Activated T-cell treated with anti-CD3 and anti-CD28 coated beads, Interleukin-2, amount 50 U/mL, for 72 hours (primary cell): ENCODE measurements at places on chromosomes 16 and 17. TPM values are rescaled to one million over a fixed set of nuclear protein-coding genes. Genes with fewer than 3 reads are reported as not detected.

- no peak for DNase-seq
Measured at GRCh38 chr16:22970209-22970865, 156.4 kb downstream of the HS3ST2 start.

- peak; percentile 86 for DNase-seq
Measured at GRCh38 chr17:77429969-77430752, 289.4 kb downstream of the SEC14L1 start.

- DNase-seq = no peak
Measured at GRCh38 chr17:64216000-64216337, 47.1 kb downstream of the TEX2 start.

DNA sequence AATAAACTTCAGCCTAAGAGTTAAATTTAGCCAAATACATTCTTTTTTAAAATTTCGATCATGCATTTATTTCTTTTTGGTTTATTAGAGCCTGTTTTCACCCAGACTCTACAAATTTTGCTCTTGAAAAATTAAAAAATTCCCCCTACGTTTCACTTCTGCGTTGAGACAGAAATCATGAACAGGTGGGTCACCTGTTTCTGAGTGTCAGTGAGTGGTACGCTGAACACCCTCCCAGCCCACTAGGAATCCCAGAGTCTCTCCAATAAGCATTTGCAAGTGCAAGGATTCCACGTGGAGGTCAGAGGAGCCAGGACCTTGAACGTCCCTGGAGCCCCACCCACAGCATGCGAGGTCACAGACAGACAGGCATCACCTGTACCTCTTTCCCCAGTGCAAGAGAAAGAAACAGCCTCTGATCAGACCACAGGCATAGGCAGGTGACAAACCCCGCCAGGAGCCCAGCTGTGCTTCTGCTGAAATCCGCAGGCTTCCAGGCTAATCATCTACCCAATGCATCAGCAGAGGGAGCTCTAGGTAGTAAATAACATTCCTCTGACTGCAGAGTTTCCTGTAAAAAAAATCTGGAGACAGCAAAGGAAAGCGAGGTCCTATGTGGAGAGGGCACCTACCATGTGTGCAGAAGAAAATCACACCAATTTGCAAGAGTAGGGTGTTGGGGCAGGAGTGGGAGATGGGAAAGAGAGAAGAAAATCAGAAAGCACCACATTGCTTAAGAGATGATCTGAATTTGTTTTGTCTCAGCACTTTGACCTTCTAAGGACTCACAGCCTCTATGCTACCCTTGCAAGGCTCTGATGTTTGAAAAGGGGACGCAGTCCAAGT, 5.9 kb upstream of the XYLT1 start:
- DNase-seq = peak; percentile 20

ZNF750 gene
- total RNA-seq = not detected

KRT24 gene
- total RNA-seq = not detected

OTOP3 gene
- total RNA-seq = not detected

GRCh38 chr17:35433075-35433894, 985 bp upstream of the SLFN12 start:
- DNase-seq = peak; percentile 82

DNA sequence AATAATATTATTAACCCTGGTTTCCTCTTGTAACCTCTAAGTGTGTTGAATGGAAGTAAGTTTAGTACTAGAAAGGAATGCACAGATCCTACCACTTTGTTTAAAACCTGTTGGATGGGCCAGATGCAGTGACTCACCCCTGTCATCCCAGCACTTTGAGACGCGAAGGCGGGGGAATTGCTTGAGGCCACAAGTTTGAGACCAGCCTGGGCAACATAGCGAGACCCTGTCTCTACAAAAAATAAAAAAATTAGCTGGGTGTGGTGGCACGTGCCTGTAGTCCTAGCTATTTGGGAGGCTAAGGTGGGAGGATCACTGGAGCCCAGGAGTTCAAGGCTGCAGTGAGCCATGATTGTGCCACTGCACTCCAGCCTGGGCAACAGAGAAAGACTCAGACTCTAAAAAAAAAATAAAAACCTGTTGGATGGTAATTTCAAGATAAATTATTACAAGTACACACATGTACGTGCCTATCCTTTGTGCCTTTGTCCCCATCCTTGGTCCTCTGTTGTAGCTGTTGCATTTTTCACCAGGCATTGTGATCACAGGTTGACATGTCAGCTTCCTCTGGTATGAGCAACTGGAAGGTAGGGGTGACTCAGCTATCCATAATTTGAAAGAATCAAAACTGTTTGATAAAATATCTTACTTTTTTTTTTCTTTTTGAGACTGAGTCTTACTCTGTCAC, 30.7 kb upstream of the METTL9 start:
- no peak for DNase-seq

GRCh38 chr16:1146409-1146808, 6.5 kb upstream of the CACNA1H start:
- no peak for DNase-seq

RGS9 gene
- 5.8 TPM for total RNA-seq

KRTAP4-5 gene
- total RNA-seq = not detected

DNA sequence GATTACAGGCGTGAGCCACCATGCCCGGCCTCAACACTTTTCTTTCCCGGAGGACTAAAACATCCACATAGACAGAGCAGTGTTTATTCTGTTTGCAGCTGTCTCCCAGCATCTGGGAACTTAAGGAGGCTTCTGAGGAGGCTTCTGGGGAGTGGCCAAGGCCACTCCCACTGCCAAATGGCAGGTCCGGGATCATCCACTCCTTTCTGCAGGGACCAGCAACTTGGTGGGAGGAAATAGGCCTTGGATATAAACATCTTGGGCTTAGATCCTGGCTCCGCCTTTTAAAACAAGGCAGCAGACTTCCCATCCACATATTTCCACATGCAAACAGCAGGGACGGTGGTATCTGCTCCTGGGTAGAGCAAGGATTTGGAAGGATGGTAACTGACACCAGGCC, 14.1 kb upstream of the SPATA32 start:
- DNase-seq = no peak

DNA sequence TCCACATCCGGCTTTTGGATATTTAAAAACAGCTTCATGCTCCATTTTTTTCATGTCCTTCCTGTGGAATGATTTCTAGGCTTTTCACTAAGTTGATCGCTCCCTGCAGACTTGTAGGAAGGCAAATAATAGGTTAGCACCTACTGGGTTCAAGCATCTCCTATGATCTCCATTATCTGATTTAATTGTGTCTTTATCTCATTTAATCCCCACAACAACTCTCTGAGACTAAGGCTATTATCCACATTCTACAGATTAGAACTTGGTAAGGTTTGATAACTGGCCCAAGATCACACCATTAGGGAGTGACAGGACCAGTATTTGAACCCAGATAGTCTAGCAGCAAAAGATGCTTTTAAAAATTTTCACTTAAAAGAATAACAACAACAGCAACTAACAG, 46.2 kb upstream of the HOXB9 start:
- DNase-seq = no peak

- DNase-seq = no peak
Measured at GRCh38 chr17:78669975-78670518, 92.9 kb upstream of the DNAH17 start.

TAT gene
- not detected for total RNA-seq

SPECC1 gene
- 10.3 TPM for total RNA-seq

FBXO39 gene
- total RNA-seq = not detected

DNA sequence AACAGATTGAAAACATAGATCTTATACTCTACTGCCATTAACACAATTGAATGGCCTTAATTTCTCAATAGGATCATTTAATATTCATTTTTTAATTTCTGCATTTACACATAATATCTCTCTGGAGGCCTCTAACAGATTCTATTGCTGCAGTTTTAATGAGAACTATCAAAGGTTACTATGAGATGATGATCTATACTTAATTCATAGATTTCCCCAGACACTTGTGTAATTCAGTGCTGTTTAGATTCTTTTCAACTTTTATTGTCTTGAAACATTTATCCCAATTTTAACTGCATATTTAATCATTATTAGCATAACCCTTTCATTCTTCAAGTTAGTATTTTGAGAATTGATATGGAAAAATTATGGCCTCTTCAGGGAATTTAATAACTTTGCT, 1056.5 kb upstream of the CDH8 start:
- no peak for DNase-seq

ZNF830 gene
- 27.7 TPM for total RNA-seq

DNA sequence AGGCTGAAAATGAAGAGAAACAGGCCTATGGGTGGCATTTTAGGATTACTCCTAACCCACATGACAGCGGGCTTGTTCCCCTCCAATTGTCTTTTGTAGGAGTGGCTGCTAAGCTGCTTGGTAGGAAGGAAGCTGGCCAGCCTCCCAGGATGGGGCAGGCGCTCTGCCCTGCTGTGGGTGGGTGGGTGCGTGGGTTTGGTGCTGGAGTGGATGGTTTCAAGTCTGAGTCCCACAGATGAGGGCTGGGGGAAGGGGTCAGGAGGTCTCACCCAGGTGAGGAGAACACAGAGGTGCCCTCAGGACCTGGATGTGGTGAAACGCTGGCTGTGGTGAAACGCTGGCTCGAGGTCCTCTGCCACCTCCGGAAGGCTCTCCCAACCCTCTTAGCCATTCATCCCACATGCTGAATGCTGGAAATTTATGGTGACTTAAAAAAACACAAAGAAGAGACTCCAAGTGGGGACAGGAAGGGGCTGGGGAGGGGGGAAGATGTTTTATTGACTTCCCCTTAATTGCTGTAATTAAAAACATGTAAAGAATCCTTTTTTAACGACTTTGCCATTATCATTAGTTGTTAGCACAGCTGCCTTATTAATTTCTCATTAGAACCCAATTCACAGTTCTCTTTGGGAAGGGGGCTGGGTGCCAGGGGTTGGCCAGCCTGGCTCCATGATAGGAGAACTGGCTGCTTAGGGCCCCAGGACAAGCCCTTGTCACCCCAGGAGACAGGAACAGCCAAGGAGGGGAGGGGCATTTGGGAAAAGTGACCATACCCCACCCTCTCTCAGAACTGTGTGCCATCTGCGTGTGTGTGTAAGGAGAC, 153.5 kb upstream of the CDC42EP4 start:
- no peak for DNase-seq

- DNase-seq = no peak
Measured at GRCh38 chr17:7704601-7705268, at the start of gene EFNB3. TSS of gene EFNB3 (plus strand) at chr17:7705202. CDS start at chr17:7705599, 397 bp downstream.

GALNS gene
- total RNA-seq = 31.7 TPM

DNA sequence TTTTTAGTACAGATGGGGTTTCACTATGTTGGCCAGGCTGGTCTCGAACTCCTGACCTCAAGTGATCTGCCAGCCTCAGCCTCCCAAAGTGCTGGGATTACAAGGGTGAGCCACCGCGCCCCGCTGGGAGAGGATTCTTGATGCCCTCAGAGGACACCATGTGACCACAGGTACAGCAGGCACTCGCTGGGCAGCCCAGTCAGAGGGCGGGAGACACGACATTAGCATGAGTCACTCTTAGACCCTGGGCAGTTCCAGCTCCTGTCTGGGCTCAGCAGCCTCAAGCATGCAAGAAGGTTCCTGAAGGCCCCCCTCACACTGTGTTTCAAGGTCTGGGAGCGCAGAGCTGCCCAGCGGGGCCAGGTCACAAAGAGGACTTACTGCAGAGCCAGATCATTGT, 11.9 kb downstream of the STAC2 start:
- no peak for DNase-seq

ANKS4B gene
- not detected for total RNA-seq

DNA sequence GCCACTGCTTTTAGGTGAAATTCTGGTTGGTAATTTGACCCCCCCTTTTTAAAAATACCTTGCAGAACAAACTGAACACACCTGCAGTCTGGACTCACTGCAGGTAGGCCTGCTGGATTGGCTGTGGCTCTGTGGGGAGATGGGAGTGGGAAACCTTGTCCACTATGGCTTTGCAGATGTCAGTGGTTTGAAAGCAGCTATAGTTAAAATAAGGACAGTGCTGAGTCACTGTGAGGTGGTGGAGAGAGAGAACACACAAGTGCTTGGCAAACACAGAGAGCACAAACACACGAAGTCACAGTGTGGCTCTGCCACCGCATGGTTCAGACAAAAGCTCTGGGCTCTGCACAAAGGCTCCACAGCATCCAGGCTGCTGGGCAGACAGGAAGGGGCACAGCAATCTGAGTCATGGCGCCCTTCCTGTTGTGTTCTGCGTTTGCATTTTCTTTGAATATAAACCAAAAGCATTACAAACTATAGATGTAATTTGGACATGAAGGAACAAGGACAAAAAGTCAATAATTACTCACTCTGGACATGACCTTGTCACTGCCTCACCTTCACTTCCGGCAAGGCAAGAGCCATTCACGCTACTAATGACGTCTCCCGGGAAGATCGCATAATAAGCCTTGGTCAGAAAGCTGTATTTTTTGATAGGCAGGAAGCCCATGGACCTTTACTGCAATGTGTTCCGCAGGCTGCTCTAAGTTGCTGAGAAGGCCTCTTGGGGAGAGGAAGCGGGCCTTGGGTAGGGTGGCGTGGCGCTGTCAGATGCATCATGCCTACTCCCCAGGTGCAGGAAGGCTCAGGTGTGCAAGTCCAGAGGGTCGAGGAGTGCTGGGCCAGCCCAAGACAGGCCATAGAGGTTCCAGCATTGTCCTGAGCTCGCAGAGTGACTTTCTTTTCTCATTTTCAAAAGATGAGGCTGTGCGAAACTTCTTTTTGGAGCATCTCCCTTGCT, 60.1 kb upstream of the MED9 start:
- peak; percentile 52 for DNase-seq

SYCE1L gene
- total RNA-seq = 4.3 TPM

- DNase-seq = no peak
Measured at GRCh38 chr16:49597796-49598195, 224.2 kb downstream of the C16orf78 start.

DNA sequence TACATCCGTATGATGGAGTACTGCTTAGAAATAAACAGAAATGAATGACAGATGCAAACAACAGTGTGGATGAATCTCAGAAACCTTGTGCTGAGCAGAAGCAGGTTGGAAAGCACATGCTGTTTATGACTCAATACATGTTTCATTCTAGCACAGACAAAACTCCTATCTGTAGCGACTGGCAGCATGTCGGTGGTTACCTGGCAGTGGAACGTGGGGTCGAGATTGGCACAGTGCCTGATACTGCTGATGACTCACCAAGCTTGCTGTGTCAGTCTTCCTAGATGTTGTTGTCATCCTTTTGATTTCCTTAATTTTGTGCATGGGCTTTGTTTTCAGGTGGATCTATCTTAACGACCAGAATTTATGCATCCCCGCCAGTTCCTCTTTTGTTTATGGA, 62.1 kb downstream of the GAN start:
- peak; percentile 54 for DNase-seq

DNA sequence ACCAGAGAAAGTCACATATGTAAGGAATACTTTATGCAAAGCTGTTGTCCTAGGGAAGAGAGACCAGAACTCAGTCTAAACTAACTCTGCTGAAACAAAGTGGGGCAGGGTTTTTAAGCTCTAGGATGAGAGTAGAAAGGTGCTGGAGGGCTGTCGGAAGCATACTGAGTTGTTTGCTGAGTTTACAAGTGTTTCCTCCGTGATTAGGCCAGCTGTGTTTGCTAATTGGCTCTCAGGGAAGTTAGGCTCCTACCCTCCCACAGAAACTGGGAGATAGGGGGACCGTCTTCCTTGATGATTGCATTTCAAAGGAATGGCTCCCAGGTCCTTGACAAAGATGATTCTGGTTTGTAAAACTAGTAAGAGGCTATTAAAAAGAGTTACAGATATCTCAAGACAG, 24.4 kb upstream of the CRYM start:
- DNase-seq = no peak

GRCh38 chr17:8020776-8021564, 17.9 kb upstream of the ALOX15B start:
- DNase-seq = no peak
